HFFc6 (cell line): ENCODE measurements at places on chromosomes 11 and 22. TPM values are rescaled to one million over a fixed set of nuclear protein-coding genes. Genes with fewer than 3 reads are reported as not detected.

- DNase-seq: no peak
These were observed 520.8 kb downstream of the BRD1 start for GRCh38 chr22:49306632-49307480.

DNA sequence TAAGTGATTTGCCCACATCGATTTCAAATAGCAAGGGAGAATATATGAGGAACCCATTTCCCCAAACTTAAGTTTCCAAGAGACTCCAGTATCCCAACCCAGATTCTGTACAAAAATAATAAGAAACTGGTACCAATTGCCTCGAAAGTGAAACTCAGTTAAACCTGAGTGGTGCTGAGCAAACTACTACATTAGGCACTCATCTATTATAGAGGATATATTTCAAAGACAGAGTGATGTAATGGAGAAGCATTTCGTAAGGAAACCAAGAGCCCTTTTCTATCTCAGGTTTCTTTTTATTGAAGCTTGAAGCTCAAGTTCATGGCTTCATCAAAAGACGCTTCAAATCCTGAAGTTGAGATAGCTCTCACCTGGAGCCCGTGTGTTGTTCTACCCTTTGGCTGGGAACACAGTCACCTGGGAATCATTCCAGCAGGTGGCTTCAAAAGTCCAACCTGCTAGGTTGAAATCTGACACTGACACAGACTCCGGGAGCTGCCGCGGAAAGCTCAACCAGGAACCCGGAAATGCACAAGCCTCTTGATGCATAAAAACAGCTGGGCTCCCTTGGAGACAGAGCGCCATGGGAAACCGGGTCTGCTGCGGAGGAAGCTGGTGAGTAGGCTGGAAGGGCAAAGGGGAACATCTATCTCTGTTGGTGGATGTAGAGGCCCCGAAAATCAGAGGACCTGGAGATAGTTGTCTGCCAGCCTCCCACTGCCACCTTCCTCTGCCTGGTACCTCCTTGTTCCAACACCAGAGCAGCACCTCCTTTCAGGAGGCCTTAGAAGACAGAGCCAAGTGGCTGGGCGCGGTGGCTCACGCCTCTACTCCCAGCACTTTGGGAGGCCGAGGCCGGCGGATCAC, at the start of gene C11orf52:
Gene C11orf52, plus strand, starts transcription at position 524 of the 867 bp plus-strand sequence. Its CDS starts 60 bp downstream, at position 584.
- no peak for DNase-seq

- no peak for DNase-seq
These were observed 49.1 kb upstream of the CD5 start for GRCh38 chr11:61053191-61053590.

DNA sequence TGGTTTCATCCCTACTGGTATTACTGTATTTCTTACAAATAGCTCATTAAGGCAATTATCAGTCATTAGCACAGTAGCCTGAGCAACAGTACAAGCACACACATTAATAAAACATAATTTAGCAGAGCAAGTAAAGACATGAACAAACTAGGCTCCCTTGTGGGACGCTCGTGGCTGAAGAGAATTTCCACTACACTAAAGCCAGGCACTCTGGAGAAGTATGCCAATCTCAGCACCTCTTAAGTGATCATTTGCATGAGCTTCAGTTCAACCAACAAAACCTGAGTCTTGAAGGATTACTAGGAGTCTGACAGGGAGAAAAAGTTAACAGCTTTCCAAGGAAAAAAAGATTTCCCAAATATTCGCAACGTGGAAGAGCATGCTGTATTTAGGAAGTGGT, 109.1 kb downstream of the LARGE1 start:
- no peak for DNase-seq

DNA sequence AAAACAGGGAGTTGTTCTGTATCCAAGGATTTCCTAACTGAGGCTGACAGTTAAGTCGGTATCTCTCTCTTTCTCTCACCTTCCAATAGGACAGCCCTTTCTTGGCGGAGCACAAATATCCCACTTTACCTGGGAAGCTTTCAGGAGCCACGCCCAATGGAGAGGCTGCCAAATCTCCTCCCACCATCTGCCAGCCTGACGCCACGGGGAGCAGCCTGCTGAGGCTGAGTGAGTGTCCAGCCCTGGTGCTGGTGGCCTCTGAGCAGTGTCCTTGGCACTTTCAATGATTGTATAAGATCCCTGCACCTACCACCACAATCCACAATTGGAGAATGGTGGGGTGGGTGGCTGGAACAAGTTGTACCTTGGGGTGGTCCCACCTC, 33.7 kb downstream of the CYB5R2 start:
- DNase-seq: no peak

- DNase-seq: no peak
These were observed 6.7 kb downstream of the BRD1 start for GRCh38 chr22:49820984-49821383.

DNA sequence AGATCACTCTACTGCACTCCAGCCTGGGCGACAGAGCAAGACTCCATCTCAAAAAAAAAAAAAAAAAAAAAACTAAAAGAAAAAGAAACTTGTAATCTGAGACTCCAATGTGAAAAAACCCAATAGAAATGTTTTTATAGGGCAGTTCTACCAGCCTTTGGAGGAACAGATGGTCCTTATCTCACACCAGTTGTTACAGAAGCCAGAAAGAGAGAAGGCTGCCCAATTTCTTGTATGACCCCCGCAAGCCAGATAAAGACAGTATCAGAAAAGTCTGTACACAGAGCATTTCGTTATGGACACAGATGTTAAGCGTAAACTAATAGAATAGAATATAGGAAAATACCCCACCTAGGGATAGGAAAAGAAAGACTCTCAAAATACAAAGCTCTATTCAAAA, 11.3 kb upstream of the TSGA10IP start:
- no peak for DNase-seq

- DNase-seq: no peak
These were observed 5.9 kb upstream of the C11orf91 start for GRCh38 chr11:33706546-33706945.

DNA sequence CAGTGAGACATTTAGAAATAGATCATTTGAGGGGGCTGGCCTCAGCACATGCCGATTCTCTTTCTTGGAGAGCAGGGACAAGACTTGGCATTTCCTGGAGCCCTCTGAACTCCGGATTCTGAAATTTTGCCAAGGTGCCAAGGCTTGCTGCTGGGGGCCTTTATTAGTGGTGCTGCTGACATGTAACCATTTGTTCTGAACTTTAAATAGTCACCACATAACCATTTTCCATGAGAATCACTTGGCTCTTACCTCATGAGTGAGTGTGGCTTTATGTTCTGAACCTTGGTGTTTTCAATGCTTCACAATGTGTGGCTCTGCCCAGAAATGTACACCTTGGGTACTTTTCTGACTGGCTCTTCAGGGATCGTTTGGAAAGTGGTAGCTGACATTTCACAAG, 33.3 kb downstream of the SYT13 start:
- no peak for DNase-seq

DNA sequence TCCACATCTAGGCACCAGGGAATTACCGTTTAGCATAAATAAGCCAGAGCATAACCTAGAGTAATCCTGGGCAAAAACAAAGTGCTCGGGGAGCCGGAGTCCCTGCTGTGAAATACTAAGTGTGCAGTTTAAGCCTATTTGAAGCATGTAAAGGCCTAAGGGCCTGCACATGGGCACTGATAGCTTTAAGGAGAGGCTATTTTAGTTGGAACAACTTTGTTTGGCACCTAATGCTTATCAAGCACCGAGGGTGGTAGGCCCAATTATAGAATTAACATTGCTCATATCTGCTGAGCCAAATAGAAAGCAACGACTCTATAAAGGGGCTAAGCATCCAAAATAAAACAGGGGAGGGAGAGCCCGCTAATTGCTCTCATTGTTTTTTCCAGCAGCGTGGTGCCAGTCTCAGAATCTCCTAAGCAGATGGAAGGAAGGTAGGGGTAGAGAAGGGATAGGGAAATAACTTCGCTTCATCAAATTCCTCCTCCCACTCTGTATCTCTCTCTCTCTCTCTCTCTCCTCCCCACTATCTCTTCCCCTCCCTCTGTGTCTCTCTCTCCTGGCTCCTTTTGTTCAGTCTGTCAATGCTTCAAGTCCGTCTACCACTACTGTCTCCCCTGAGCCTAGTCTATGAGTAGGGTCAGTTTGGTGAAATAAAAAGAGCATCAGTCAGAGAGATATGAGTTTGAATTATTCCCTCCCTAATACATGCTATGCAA, 292.8 kb downstream of the NXPE2 start:
- DNase-seq: no peak

DNA sequence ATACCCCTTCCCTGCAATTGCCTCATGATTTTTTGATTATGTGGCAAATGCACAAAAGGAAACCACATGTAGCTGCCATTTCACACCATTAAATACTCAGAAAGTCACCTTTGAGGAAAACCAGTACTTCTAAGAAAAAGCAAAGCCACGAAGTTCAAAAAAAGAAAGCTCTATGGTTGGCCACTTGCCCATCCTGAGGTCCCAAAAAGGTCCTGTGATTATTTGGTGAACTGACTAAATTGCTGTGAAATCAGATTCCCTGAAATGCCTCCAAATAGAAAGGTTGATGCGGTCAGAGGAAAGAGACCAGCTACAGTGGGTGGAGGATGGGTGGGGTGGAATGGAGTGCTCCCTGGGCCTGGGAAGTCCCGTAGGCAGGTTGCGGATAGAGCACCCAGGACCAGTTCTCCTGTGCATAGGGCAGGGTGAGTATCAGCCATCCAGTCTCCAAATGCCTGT, 26.9 kb downstream of the MRPL16 start:
- DNase-seq: no peak

GRM5 gene
- total RNA-seq: not detected in 2 replicates

DCHS1 gene
- 1.3 to 2.5 TPM (median 1.4 TPM) in 3 replicates for total RNA-seq

C11orf97 gene
- not detected in 3 replicates for total RNA-seq

AIFM3 gene
- 0.17 to 0.27 TPM in 2 of 3 replicates, not detected in the other for total RNA-seq

SPTBN2 gene
- total RNA-seq: 0.08 to 0.15 TPM (median 0.13 TPM) in 3 replicates

LRRC4C gene
- total RNA-seq: not detected in 3 replicates
